ENCODE measurements at places on chromosomes 16 and 17.
A peak's percentile ranks its signal among the peaks of the same experiment; 100 is the strongest.

GRCh38 chr17:75459590-75460267 is 3.3 kb downstream of the TMEM94 start:
- DNase-seq: no peak

- DNase-seq: no peak
These were observed 140.9 kb downstream of the CCT6B start for GRCh38 chr17:34820248-34820801.

DNA sequence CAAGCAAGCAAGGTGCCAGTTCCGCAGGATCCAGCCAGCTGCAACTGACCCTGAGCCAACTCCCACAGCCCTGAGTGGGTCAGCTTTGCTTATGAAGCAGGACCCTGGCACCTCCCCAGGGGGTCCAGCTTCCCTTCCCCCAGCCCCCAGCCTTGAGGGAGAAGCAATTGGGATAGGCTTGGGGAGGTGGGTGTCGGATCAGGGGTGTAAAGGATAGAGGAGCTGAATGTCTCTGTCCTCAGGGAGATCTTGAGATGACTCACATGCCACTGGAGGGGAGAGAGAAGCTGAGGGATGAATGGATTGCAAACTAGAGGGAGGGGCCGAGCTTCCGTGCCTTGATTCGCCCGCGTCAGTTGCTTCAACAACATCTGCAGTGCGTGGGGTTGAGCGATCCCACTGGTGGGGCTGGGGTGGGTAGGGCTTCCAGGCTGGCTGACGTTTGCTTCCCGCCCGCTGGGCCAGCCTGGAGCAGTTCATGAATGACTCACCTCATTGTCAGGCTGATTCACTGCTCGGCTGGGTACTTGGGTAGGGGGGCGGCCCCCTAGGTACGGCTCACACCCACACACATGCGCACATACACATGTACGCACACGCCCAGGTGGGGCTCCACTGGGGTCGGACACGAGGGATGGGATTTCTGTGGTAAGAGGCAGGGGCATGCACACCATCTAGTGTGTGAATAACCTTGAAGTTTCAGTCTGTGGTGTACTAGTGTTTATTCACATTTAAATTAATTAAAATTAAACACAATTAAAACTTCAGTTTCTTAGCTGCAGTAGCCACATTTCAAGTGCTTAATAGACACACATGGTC is 3.6 kb upstream of the HROB start:
- DNase-seq: no peak

DNA sequence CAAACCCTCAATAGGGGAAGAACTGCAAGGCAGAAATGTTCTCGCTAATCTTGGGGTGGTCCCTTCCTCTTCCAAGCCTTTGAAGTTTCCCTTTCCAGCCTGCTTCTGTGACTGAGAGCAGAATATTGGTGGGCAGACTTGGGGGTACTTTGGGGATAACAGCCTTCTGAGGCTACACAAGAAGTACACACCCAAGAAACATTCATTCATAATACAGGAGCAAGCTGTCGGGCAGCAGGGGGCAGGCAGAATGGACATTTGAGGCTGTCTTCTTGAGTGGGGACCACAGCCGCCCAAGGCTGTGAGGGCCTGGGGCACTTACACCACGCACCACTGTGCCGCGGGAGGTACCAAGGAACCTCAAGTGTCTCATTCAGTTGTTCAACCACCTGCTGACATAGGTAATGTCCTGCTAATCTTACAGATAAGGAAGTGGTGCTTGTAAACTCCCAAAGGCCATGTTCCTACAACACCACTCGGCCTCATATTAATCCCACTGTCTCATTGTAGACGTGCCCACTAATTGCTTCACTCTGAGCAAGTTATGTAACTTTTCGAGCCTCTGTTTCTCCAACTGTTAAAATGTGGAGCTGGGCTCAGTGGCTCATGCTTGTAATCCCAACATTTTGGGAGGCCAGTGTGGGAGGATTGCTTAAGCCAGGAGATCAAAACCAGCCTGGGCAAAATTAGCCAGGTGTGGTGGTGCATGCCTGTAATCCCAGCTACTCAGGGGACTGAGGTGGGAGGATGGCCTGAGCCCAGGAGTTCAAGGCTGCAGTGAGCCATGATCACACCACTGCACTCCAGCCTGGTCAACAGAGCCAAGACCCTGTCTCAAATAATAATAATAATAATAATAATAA is 2.5 kb upstream of the MRPS23 start:
- DNase-seq: no peak

DNA sequence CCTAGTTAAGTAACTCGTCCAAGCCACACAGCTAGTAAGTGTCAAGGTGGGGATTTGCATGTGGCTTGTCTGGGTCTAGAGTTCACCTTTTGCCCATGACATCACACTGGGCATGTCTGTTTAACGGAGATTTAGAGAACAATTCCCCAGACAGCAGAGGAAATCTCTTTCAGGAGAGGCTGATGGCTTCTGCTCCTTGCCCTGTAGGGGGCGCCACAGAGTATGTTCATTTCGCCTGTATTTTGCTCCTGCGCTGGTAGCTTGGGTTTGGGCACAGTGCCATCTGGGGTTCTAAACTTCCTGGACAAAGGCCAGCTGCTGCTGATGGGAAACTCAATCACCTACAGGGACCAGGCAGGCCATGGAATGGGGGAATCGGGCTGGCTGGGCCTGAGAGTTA is 20.4 kb downstream of the OTOA start:
- no peak for DNase-seq

- DNase-seq: no peak
These were observed 143.7 kb downstream of the PMP22 start for GRCh38 chr17:15121426-15121825.

GRCh38 chr16:19329932-19330331 is 44.4 kb downstream of the CLEC19A start:
- DNase-seq: no peak

GRCh38 chr16:67709050-67709449 is 10.1 kb downstream of the GFOD2 start:
- no peak for DNase-seq

DNA sequence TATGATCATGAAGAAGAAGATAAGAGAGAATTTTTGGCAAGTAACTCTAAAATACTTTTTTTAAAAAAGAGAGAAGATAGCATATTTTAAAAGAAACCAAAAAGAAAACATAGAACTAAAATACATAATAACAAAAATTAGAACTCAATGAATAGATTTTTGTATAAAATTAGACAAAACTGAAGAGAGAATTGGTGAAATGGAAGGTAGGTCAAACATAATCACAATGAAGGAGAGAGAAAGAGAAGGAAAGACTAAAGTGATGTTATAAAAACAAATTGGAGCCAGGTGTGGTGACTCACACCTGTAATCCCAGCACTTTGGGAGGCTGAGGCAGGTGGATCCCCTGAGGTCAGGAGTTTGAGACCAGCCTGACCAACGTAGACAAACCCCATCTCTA is 211.5 kb downstream of the AXIN2 start:
- DNase-seq: no peak

- DNase-seq: no peak
These were observed 4.7 kb downstream of the SLC5A11 start for GRCh38 chr16:24850289-24850938.

DNA sequence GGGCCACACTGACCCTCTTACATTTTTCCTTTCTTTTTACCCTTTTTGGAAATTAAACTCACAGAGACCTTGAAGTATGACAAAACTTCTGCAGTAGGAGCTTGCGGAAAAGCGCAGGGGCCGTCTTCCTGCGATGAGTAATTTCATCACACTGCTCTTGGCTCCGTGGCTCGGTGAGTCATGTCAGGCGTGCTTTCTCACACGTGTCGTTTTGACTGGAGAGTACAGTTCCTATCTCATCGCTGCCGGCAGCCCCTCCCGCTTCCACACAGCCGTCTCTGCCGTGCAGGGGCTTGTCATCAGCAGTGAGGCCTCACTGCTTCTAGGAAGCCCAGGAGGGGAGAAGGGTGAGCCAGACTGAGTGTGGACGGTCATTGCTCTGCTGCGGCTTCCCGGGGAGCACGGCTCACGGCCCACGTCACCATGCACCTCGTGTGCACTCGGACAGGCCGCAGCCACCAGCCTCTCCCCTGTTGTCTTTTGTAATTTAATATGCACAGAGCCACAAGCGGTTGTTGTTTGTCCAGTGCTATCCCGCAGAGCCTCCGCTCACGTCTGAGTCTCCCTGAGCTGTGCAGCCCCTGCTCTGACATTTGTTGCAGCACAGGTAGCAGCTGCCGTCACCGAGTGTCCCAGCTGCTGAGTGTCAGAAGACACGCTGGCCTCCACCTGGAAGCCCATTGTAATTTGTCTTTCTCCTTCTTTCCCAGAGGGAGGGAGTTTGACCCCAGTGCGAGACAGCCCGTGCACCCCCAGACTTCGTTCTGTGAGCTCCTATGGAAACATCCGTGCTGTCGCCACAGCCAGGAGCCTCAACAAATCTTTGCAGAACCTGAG is 99.4 kb upstream of the CHMP6 start:
- peak; percentile 73 for DNase-seq

DNA sequence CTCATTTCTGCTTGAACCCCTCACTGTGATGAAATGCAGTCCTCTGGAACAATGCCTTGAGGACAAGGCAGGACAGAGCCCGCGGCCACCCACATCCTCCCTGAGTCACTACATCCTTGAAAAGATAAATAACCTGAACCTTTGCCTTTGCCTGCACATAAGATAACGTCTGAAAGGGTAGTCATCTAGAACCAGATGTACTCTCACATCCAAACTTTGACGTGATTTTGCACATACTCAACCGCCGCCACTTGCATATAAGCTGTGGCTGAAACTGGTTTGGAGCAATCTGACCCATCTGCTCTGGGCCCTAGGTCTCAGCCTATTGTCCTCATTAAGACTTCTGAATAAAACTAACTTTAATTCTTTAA is 252.1 kb downstream of the PHKB start:
- DNase-seq: no peak

DNA sequence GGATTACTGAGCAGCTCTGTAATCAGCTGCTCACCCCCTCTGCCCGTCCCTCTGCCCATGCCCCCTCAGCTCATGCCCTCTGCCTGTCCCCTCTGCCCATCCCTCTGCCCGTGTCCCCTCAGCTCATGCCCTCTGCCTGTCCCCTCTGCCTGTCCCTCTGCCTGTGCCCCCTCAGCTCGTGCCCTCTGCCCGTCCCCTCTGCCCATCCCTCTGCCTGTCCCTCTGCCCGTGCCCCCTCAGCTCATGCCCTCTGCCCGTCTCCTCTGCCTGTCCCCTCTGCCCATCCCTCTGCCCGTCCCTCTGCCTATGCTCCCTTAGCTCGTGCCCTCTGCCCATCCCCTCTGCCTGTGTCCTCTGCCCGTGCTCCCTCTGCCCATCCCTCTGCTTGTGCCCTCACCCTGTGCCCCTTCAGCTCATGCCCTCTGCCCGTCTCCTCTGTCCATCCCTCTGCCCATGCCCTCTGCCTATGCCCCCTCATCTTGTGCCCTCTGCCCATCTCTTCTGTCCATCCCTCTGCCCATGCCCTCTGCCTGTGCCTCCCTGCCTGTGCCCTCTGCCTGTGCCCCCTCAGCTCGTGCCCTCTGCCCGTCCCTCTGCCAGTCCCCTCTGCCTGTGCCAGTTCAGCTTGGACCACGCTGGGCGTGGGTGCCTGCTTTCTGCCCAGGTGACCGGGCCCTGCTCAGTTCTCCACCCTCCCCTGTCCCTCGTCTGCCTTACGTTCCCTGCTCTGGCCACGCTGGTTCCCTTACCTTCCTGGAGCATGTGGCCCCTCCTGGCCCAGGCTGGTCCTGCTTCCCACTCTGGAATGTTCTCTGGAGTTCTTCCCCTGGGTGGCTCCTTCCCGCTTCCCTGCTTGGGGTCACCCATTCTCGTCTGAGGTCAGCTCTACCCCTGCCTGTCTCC is 97.6 kb downstream of the NPIPB11 start:
- DNase-seq: no peak

GRCh38 chr16:67163164-67163998 is 1.2 kb upstream of the HSF4 start:
- no peak for DNase-seq

- DNase-seq: no peak
These were observed 5.2 kb downstream of the FOXJ1 start for GRCh38 chr17:76135810-76136188.

DNA sequence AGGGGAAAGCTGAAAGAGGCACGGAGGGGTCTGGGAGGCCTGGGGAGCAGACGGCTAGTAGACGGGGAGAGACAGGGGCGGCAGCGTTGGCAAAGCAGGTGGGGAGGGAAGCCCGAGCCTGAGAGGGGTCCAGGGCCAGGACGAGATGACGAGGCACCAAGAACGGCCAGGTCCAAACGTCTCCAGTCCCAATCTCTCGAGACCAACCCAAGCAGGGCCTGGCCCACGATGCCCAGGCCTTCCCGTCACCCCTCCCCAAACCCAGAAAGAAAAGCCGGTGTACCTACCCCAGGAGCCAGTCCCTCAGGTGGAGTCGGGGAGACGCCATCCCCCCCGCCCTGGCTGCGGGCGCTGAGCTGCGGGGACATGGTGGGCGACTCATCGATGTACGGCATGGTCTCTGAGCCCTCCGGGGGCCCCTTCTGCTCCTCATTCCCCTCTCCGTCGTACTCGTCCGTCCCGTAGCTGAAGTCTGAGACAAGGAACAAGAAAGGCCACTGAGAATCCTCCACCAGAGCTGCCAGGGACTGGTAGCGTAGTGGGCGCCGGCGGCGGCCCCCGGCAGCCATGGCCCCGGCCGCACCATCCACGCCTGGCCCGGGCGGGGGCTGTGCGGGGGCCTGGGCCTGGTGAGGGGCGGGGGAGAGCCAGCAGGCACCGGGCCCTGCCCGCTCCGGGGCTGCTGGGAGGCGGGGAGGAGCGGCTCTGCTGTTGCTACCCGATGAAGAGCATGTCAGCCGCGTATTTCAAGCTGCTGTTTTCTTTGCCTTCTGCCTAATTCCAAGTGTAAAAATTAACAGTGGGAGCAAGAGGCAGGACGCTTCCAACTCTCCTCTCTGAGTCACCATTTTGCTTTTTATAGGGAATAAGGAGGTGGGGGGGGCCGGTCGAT is 54.6 kb downstream of the ABR start:
- DNase-seq: no peak

- DNase-seq: no peak
These were observed at the start of gene MEIOB for GRCh38 chr16:1871974-1872635. TSS of gene MEIOB (minus strand) at chr16:1872164. CDS start at chr16:1868175, 3,989 bp downstream.

DNA sequence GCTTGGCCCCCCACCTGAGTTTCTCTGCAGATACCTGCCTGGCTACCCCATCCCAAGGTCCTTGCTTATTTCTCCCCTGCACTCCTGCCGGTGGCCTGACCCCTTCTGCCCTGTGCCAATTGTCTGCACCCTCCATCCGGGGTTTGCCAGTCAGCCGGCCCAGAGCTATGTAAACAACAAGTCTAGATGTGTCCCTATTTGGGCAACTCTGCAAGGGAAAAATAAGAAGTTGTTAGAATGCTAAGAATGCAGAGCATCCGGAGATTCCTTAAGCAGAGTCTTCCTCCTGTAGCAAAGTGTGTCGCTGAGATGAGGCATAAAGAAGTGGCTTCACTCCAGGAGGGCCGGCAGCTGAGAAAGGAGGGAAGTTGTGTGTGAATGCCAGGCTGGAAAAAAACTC is 46.6 kb downstream of the RGS9 start:
- DNase-seq: no peak

DNA sequence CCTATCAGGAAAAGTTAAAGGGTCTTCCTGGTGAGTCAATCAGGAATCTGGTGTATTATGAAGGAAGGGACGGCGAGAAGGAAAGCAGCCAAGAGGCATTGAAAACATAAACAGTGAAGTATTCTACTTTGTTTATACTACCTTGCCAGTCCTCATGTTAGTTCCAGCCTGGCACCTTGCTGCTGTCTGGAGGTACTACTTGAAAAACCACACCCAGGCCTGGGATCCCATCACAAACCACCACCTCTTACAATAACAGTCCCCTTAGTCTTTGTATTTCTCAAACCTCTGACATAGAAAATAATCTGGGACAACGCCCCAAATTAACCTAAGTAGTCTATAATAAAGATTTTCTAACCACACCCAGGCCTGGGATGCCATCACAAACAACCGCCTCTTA is 676.7 kb upstream of the SOX9 start:
- no peak for DNase-seq

- DNase-seq: no peak
These were observed 79.9 kb downstream of the TOX3 start for GRCh38 chr16:52466994-52467393.

All from stimulated activated CD8-positive, alpha-beta memory T cell treated with anti-CD3 and anti-CD28 coated beads, Interleukin-4, amount 100 ng/mL, for 1 hour (primary cell).